ENCODE measurements at places on chromosomes 1 and 21.

- DNase-seq: no peak
Observed at GRCh38 chr1:69611316-69611715, 43.6 kb downstream of the LRRC7 start.

DNA sequence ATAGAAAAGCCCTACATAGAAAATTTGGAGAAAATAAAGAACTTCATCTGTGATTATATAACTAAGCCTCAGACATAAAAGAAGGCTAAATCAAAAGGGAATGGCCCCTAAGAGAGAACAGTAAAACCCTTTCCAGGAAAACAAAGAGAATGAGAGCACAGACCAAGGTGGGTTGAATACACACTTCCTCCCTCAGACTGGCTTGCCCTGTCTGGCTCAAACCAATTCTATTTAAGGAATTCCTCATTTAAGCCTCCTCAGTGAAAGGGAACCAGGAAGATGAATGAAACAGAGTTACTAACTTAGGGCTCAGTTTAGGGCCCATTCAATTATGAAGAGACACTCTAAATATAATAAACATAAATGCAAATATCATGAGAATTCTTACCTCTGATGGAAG is 10.6 kb upstream of the SYT14 start:
- DNase-seq: no peak

GRCh38 chr1:114756009-114756892 is 1.5 kb downstream of the CSDE1 start:
- no peak for DNase-seq

GRCh38 chr1:2476061-2476999 is at the start of gene PLCH2:
Gene PLCH2, plus strand, starts transcription at chr1:2476289. Its CDS starts 300 bp downstream, at chr1:2476589.
- DNase-seq: no peak

DNA sequence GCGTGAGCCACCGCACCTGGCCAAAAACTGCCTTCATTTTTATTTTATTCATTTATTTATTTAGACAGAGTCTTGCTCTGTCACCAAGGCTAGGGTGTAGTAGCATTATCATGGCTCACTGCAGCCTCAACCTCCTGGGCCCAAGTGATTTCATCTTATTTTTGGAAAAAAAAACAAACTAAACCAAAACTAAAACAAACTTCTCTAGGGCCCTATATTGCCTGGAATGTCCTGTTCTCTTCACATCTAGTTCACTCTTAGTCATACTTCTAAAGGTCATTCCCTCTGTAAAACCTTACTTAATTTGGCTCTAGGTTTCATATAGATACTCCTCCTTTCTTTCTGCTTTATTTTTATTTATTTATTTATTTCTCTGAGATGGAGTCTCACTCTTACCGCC is 15.6 kb downstream of the RPS27 start:
- DNase-seq: no peak

DNA sequence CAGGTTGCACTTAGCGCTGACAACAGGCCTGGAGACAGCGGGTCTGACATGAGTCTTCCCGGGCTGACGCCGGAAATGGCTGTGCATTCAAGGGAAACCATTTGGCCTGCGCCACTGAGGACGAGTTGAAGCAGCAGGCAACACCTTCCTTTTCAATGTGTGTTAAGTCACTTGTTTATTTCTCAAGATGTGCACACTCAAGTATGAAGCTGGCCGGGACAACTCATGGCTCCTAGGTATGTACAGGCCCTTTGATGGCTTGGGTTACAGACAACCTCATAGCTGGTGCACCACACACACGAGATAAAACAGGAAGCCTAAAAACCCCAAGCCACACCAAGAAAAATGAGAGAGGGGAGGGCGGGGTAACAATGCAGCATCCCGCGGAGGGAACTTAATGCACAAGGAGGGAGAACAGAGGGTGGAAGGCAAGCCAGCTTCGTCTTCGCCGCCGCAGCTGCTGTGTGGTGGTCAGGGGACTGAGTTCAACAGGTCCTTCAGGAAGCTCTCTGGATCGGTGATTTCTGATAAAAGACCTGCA is 118.0 kb upstream of the IFFO2 start:
- no peak for DNase-seq

DNA sequence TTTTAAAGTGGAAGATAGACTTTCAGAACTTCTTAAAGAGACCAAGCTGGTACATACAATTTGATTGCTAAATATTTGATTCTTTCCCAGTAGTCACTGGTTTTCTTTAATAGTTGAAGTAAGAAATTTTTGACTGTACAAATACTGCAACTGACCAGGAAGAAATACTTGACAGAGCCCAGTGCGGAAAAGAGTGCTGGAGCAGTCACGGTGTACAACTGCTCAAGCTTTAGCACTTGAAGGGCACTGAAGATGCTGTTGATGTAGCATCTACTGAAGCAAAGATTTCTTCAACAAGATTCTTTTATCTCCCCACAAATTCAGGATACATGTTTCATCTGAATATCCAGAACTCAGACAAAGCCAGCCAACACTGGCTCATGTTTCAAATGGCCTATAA is 41.5 kb downstream of the SLC35F3 start:
- no peak for DNase-seq

- no peak for DNase-seq
Observed at GRCh38 chr1:207454046-207454964, at the start of gene CR2. Gene CR2, plus strand, starts transcription at chr1:207454328. Its CDS starts 91 bp downstream, at chr1:207454419.

GRCh38 chr1:241229216-241229615 is 127.8 kb downstream of the RGS7 start:
- DNase-seq: no peak

DNA sequence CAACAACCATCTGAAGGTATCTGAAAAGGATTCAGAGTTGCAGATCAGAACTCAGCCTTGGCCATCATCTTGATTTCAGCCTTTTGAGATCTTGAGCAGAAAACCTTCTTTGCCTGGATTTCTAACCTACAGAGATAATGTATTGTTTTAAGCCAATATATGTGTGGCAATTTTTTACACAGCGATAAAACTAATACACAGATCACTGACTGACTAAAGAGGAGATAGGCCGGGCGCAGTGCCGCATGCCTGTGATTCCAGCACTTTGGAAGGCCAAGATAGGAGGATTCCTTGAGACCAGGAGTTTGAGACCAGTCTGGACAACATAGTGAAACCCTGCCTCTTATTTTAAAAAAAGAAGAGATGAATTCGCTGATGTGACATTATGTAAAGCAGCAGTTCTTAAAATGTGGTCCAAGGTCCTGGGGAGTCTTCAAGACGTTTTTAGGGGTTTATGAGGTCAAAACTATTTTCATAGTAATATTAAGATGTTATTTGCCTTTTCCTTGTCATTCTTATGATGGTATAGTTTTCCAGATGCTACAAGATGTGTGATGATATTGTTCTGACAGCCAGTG is 50.1 kb upstream of the CNN3 start:
- DNase-seq: no peak

DNA sequence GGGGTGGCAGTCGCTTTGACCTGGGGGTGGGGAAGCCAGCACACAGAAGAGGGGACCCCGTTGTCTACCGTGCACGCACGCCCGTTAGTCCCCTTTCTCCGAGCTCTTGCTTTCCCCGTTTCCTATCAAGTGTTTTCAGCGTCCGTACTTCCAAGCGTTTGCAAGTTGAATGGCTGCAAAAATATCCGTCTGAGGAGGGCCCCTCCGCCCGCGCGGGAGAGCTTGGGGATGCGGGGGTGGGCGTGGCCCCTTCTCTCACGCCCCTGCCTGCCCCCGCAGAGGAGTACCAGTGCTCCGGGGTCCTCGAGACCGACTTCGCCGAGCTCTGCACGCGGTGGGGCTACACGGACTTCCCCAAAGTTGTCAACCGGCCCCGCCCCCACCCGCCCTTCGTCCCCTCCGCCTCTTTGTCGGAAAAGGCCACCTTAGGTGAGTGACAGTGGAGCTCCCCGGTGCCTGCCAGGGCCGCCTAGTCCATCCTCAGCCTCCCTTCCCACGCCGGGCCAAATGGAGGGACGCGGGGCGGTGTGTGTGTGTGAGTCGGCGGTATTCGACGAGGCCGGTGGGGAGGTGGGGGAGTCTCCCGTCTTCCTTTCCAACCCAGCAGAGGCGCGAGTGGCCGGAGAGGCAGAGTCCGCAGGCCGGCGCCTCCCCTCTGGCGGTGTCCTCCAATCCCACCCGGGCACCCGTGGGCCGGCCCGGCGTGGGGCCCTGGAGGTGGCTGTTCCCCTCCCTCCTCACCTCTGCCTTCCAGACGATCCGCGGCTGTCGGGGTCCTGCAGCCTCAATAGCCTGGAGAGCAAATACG is 3.4 kb downstream of the LRRC71 start:
- no peak for DNase-seq

DNA sequence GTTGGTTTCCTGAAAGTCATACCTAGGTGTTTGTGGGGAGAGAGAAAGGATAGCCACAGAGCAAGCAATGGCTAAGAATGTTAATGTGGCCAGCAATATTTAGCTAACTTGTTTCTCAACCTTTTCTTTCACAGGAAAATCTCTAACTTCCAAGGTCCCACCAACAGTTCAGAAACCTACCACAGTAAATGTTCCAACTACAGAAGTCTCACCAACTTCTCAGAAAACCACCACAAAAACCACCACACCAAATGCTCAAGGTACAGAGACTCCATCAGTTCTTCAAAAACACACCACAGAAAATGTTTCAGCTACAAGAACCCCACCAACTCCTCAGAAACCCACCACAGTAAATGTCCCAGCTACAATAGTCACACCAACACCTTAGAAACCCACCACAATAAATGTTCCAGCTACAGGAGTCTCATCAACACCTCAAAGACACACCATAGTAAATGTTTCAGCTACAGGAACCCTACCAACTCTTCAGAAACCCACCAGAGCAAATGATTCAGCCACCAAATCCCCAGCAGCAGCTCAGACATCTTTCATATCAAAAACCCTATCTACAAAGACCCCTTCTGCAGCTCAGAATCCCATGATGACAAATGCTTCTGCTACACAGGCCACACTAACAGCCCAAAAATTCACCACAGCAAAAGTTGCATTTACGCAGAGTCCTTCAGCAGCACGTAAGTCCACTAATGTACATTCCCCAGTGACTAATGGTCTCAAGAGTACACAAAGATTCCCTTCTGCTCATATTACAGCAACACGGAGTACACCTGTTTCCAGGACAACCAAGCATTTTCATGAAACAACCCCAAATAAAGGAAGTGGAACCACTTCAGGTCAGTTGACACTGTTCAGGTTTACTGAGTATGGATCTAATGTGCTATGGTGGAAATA is 15.3 kb downstream of the CD55 start:
- no peak for DNase-seq

DNA sequence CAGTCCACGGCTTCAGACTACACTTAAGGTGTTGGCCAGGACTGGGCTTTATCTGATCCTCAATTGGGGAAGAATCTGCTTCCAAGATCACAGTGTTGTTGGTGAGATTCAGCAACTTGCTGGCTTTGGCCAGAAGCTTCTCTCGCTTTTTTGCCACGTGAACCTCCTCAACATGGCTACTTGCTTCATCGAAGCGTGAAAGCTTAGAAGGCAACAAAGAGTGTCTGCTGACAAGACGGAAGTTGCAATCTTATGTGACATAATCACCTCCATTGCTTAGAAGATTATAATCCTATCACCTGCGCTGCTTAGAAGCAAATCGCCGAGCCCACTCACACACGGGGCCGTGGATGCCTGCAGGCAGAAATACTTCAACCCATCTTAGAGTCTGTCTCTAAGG is 10.4 kb upstream of the ITPKB start:
- no peak for DNase-seq

DNA sequence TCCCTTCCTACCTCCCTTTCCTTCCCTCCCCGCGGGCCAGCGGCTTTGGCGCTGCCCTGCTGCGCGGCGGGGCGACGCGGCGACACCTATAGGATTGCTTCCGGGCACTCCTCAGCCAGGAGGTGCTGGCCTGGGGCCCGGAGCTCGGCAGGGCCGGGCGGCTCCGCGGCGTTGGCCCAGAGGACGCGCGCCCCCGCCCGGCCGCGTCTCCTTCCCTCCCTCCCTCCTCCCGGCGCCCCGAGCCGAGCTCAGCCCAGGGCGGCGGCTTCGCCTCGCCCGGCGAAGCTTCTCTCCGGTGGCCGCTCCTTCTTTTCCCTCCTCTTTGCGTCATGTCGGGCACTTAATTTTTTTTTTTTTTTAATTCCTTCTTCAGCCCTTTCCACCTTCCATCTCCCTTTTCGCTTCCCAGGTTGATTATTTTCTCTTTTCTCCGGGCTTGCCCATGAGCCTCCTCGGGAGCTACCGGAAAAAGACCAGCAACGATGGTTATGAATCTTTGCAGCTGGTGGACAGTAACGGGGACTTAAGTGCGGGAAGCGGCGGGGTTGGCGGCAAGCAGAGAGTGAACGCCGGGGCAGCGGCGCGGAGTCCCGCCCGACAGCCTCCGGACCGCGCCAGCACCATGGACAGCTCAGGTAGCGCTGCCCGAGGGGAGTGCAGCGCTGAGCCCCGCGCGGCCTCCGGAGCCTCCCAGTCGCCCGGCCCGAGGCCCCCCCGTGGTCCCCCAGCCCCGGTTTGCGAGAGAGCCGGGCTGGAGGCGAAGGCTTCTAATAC is at the start of gene DNAJC6:
TSS of gene DNAJC6 (plus strand) at position 240 of the 774 bp plus-strand sequence. CDS start at position 443, 203 bp downstream.
- DNase-seq: peak; percentile 35

DNA sequence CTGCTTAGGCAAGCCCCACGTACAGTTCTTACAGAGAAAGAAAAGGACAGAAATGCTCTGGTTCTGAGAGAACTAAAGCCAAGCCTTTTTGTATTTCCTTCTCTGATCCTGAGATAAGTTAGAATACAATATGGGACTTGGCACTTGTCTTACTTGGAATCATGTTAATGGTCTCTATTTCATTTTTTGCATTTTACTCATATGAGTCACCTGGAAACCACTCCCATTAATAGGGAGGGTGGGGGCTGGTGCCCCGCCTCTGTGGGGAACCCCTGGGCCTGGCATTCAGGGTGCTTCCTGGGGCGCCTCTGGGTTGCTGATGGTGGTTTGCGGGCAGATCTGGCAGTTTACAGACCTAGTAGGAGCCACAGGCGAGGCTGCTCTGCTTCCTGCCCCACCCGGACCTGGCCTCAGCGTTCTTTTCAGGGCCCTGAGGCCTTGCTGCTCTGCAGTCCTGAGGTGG is 26.7 kb downstream of the TSPAN2 start:
- no peak for DNase-seq

- no peak for DNase-seq
Observed at GRCh38 chr1:207328004-207328403, 6.5 kb downstream of the CD55 start.

- DNase-seq: no peak
Observed at GRCh38 chr1:8914466-8914865, 31.2 kb upstream of the CA6 start.

DNA sequence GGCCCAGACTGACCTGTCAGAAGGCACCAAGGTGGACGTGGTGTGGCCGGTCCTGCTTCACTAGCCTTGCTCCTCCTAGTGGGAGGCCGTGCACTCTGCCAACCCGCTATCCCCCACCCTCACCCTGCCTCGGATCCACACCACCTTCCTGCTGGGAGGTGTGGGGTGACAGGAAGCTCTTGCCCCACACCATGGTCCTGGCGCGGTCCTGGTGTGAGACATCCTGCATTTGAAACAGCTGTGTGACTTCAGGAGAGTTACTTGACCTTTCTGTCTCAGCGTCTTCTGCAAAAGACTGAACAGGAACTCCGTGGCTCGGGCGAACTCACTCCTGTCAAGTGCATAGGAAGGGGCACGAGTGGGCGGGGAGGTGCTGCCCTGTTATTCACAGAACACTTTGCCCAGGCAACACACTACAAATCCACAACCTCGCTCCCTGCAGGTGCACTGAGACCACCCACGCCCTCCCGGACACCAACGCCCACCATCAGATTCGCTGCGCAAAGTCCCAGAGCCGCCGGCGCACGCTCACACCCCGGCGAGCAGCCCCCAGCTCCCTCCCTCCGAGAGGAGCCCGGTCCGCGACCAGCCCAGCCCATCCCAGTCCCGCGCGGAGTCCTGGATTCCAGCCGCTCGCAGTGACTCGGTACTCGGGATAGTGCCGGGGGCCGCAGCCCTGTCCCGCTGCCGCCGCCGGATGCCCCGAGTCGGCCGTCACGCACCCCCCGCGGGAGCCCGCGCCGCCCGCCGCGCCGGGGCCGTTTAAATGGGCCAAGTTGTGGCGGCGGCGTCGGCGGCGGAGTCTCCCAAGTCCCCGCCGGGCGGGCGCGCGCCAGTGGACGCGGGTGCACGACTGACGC is at the start of gene SAMD11:
TSS of gene SAMD11 (plus strand) at position 793 of the 860 bp plus-strand sequence. CDS start 509 bp downstream, outside the sequence.
- DNase-seq: peak; percentile 51
